ENCODE measurements at places on chromosomes 12 and 14.

DNA sequence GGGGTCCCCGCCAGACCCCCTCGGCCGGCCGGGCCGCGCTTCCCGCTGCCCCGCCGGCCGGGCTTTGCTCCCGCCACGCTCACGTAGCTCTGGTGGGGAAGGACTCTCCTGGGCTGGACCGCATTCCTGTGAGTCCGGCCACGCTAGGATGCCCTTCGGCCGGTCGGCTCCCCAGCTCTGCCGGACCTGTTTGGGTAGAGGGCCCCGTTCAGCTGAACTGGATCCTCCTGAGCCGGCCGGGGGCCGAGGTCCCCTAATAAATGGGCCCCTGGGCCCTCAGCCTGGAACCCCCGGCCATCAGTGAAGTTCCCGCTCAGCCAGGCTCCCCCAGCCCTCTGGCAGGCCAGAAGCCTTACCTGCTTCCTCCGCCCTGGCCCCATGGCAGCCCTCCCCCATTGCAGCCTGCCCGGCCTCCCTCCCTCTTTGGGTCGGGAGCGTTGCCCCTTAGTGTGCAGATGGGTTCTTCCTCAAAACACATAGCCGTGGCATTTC is 593 bp downstream of the UNC119B start:
- peak; percentile 39 for DNase-seq

DNA sequence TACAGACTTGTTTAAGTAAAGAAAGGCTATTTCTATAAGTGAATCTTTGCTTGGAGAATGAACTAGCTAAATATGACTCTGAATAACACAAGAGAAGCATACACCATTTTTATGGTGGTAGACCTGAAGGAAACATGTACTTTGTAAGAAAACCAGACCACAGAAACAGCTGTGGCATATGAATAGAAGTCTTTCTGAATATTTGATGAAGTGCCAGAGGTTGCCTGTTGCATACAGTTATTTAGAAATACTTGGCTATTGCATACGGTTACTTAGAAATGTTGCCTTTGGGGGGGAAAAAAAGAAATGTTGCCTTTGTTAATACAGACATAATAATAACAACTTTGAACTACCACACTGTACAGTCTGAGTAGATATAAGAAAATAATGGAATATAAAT is 16.8 kb upstream of the LEMD3 start:
- no peak for DNase-seq

GRCh38 chr12:2355198-2355597 is 302.4 kb downstream of the CACNA1C start:
- no peak for DNase-seq

- DNase-seq = no peak
Observed at GRCh38 chr12:132774646-132775275, 13.1 kb upstream of the ANKLE2 start.

DNA sequence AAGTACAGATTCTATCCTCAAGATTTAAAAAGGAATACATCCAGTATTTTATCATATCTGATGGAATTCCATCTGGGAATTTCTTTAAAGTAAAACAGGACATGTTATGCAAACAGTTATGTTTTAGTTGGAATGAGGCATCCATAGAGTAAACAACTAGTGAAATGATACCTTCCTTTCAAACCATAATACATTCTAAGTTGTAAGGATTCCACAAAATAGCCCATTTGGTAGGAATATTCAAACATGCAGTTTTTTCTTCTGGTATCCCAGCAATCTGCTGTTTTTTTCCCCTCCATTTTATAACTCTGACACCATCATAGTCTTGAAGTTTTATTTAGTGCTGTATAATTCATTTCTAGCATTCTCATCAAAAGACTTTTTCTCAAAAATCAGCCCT is 149.6 kb downstream of the ADAMTS20 start:
- no peak for DNase-seq

- peak; percentile 52 for DNase-seq
Observed at GRCh38 chr12:99029511-99030271, 384.6 kb downstream of the APAF1 start.

GRCh38 chr12:130860311-130860710 is 11.6 kb upstream of the RAN start:
- no peak for DNase-seq

- no peak for DNase-seq
Observed at GRCh38 chr12:109650808-109651207, 62.8 kb upstream of the FAM222A start.

GRCh38 chr12:26125400-26126339 is 833 bp upstream of the BHLHE41 start:
- peak; percentile 81 for DNase-seq

GRCh38 chr12:54049108-54049507 is 4.5 kb upstream of the HOXC4 start:
- no peak for DNase-seq

GRCh38 chr14:97442363-97442762 is 645.2 kb downstream of the VRK1 start:
- no peak for DNase-seq

- DNase-seq = no peak
Observed at GRCh38 chr14:71711125-71711524, 221.1 kb upstream of the RGS6 start.

- no peak for DNase-seq
Observed at GRCh38 chr12:93848523-93849101, 171.4 kb downstream of the CRADD start.

- DNase-seq = peak; percentile 64
Observed at GRCh38 chr14:96082420-96083300, 43.5 kb downstream of the C14orf132 start.

GRCh38 chr12:89551747-89552146 is 25.9 kb upstream of the POC1B start:
- DNase-seq = no peak

GRCh38 chr12:52980096-52980649 is 26.1 kb upstream of the EIF4B start:
- DNase-seq = no peak

- no peak for DNase-seq
Observed at GRCh38 chr12:5456906-5457305, 25.0 kb downstream of the NTF3 start.

- no peak for DNase-seq
Observed at GRCh38 chr12:26937443-26937862, 328 bp downstream of the INTS13 start.

DNA sequence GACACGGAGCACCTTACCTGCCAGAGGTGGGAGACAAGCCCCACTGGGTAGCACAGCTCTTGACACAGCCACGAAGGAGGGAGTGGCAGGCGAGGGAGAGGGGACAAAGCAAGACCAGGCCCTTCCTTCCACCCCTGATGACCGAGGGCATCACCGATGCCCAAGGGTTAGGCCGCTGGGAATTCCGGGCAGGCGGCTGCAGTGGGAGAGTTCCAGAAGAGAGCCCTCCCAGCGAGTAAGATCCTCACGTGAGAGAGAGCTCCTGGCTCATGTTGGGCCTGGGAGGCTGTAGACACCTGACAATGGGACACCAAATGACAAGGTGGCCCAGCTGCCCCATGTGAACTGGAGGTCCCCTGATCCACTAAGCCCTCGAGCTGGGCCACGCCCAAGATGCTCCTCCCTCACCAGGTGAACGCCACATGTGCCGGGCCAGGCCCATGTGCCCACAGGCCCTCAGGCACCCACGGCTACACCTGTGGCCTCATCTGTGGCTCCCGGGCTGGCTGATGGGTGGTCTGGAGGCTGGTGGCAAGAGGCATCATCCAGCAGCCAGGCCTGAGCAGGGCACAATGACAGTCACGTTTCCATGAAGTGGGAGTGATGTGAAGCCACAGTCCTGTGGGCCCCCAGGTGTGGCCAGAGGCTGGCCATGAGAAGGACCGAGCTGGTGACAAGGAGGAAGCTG is 32.1 kb upstream of the C14orf180 start:
- no peak for DNase-seq

GRCh38 chr12:105843986-105844760 is 294.6 kb downstream of the NUAK1 start:
- no peak for DNase-seq

DNA sequence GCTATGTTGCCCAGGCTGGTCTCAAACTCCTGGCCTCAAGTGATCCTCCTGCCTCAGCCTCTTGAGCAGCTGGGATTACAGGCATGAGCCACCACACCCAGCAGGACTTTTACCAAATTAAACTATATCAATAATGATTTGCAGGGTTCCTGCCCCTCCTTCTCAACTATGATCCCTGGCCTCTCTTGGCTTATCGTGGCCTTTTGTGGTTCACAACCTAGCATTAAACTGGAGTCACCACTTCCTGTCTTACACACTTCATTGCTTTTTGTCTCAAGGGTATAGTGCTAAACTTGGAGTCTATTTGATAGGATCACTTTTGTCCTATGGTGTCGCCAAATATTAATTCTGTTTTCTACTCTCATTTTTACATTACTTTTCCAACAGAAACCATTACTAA is 64.5 kb downstream of the SEC23A start:
- DNase-seq = no peak

DNA sequence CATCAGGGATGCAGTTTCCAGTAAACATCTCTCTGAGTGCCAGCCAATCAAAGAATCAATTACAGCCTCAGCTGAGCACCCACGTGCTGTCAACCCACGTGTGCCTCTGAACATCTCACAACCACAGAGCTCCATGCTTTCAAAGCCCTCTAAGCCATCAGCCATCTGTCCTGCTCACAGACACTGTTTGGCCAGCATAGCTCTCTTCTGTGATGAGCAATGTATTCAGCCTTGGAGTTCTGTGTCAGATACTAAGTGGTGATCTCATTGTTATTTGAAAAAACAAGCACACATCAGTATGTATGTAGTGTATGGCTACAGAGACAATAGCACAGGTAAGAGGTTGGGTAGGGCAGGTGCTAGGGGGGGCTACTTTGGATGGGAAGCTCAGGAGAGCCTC is 94.3 kb downstream of the RGS6 start:
- DNase-seq = no peak

- DNase-seq = no peak
Observed at GRCh38 chr12:542395-543113, 82.8 kb downstream of the B4GALNT3 start.

GRCh38 chr14:29993143-29993542 is 65.5 kb upstream of the PRKD1 start:
- no peak for DNase-seq

- DNase-seq = no peak
Observed at GRCh38 chr14:24249230-24250021, 7.0 kb upstream of the TINF2 start.
